ENCODE measurements at places on chromosomes 7 and 10. TPM values are rescaled to one million over a fixed set of nuclear protein-coding genes. Genes with fewer than 3 reads are reported as not detected.

The IFIT1B gene
- not detected for total RNA-seq

The CLRN3 gene
- total RNA-seq, result not detected

The NEUROG3 gene
- not detected for total RNA-seq

The MUC12 gene
- not detected for total RNA-seq

The TFEC gene
- 33.1 TPM for total RNA-seq

DNA sequence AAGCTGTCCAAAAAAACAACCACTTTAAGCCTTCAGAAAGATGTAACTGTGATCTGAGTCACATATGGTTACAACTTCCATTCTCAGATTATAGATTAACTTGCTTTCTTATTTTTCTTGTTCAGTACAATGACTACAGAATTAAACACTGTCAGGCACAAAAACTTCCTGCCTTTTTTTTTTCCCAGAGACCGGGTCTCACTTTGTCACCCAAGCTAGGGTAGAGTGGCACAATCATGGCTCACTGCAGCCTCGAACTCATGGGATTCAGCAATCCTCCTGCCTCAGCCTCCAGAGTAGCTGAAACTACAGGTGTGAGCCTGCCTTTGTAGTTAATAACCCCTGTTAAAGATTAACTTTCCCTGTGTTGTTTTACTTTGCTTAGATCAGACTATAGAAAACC lies 163.2 kb downstream of the AVL9 start:
- H3K4me3 ChIP-seq, result no peak overlapping the region
- no peaks in the 10 kb centered on the region for H3K27me3 ChIP-seq
- H3K36me3 ChIP-seq, result no peaks in the 10 kb centered on the region
- no peaks in the 10 kb centered on the region for H3K4me1 ChIP-seq

DNA sequence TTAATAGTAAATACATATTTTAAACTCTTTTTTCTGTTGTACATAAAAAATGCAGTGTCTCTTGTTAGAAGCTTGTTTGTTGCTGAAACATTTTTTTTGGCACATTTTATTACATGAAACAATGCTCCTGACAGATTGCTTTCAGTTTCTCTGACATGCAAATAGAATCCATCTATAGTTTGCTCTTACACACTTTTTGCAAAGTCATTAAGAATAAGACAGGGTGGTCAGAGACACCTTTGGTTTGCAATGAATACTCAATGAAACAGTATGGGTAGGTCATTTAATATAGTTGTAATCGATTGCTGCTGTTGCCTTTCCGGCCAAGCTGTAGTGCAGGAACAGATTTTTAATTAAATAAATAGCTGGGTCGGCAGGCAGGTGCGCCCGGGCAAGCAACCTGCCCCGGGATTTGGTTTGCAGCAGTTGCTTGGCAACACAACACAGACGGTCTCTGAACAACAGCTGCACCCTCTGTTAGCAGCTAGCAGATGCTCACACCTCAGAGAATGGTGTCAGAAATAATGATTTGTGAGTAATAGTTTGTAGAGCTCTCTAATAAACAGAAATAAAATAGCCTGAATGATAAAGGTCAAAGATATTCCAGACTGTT lies 115.7 kb upstream of the CACNA2D1 start:
- no peak overlapping the region for H3K27ac ChIP-seq
- no peak overlapping the region for H3K4me3 ChIP-seq
- H3K36me3 ChIP-seq, result no peaks in the 10 kb centered on the region
- no peak for DNase-seq

Measured in B cell (primary cell).